ENCODE measurements at places on chromosomes 2 and 18.

- no peak for DNase-seq
These were observed 71.0 kb downstream of the STPG4 start for GRCh38 chr2:47083886-47084687.

GRCh38 chr2:207926133-207926988, 99.0 kb downstream of the PLEKHM3 start:
- DNase-seq: no peak

DNA sequence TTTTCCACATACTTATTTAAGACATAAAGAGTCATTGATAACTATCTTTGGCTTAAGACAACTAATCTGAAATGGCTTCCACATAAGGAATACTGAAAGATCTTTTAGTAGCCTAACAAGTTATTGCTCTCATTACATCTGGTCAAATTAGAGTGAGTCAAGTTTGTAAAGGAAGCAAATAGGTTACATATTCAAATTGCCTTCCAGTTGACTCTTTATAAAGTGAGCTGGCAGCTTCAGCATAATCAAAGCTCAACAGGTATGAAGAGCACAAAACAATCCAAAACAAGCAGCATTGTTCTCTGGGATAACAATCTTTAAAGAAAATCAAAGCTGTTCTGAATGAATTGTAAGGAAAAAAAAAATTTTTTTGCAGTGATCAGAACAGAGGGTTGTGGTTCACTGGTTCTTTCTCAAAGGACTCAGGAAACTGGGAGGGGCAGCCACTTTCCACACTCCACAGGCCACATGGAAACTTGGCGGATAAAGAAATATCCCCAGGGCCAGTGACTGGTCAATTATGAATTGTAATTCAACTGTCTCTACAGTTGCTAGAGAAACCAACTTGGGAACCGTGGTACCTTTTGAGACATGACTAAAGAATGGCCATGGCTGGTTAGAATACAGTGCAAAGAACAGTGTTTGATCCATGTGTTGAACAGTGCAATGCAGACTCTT, 369.3 kb upstream of the KCNH7 start:
- no peak for DNase-seq

DNA sequence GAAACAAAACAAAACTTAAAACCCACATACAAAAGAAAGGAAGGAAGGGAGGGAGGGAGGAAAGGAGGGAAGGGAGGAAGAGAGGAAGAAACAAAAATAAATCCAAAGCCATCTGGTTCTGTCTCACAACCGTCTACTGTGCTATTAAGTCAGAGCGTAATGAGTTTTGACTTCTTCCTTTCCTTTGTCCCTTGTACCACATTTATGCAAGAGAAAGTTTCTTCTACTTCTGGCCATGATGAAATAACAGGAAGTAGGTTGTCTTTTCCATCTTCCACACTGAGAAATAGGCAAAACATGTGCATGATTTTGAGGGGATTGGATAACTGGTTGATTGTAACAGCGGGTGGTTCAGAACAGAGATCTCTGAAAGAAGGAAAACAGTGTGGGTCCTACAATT, 121.4 kb downstream of the CTAGE1 start:
- DNase-seq: no peak

DNA sequence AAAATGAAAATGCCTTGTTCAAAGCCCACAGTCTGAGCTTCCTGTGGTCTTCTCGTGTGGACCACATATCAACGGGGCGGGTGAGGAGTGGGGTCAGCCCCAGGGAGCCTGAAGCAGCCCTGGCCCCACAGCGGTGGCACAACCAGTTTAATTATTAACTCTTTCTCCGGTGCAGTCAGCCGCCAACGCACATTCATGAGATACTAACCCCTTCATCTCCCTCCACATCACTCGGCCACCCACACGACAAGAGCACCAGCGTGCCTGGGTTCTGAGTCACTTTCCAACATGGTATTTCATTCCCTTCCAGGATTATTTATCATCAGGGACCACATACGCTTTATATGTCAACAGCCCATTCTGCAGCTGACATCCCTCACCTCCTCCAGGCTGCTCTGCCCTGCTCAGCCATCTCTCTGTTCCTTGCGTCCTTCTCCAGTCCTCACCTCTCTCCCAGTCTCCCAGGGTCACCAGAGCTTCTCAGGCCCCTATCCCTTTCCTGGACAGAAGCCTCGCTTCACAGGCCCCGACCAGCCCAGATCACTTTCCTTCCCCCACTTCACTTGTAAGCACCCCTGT, 48.0 kb upstream of the ID2 start:
- no peak for DNase-seq

DNA sequence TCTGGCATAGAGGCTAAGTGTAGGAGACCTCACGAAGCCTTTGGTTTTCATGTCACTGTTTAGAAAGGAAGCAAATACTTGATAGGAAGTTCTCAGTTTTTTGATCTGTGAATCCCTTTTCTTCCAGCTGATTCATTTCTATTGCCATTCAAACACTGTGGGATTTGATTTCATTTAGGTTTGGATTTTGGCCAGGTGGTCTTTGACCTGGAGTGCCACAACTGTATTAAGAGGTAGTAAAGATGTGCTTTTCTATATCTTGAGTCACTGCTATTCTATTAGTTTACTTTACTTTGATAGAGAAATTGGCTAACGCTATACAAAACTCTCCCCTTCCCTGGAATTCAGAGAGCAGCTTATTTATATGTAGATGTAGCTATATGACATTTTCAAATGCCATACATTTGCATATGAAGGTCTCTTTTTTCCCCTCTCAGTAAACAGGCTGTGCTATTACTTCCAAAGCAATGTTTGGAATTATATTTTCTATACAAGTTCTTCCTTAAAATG, 132.4 kb upstream of the CAVIN2 start:
- no peak for DNase-seq

- peak; percentile 59 for DNase-seq
These were observed 24.4 kb upstream of the RAB31 start for GRCh38 chr18:9683418-9684396.

DNA sequence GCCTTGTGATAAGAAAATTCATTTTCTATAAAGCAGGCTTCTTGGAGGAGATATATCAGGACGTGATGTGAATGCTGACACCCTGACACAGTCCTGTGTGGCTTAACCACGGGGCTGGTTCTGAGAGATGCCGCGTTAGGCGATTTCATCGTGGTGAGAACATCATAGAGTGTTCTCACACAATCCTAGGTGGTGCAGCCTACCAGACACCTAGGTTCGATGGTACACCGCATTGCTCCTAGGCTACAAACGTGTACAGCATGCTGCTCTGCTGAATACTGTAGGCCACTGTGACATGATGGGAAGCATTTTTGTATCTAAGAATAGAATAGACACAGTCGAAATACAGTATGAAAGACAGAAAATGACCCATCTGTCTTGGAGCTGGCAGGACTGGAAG, 82.5 kb downstream of the TNFRSF11A start:
- DNase-seq: no peak

- peak; percentile 36 for DNase-seq
These were observed 6.4 kb upstream of the SP9 start for GRCh38 chr2:174328114-174328960.

GRCh38 chr18:13578400-13578799, 148.0 kb downstream of the FAM210A start:
- no peak for DNase-seq

GRCh38 chr2:213834746-213835145, 550.5 kb downstream of the SPAG16 start:
- DNase-seq: no peak

GRCh38 chr2:220029013-220029412, 401.6 kb downstream of the SLC4A3 start:
- DNase-seq: no peak

All from right hindlimb (tissue), 1 donor.